ENCODE measurements at places on chromosomes 11 and 22.

GRCh38 chr11:14141676-14142075 is 179.2 kb downstream of the SPON1 start:
- DNase-seq: no peak

DNA sequence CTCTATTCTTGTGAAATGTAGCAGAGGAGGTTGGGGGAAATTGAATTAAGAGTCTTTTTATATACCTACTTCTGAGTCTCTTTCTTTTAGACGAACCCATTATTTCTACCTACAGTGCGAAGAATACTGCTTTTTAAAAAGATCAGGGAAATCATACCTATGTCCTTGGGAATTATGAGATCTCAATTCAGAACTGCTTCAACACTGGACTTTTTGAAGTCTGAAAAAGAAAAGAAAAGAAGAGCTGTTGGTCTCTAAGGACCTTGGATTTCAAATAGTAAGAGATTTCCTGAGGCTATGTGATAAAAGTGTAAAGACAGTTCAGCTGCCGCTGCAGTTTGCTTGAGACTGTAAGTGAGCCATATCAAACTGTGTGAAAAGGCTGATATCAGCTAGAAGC is 3.7 kb upstream of the OR5B21 start:
- no peak for DNase-seq

DNA sequence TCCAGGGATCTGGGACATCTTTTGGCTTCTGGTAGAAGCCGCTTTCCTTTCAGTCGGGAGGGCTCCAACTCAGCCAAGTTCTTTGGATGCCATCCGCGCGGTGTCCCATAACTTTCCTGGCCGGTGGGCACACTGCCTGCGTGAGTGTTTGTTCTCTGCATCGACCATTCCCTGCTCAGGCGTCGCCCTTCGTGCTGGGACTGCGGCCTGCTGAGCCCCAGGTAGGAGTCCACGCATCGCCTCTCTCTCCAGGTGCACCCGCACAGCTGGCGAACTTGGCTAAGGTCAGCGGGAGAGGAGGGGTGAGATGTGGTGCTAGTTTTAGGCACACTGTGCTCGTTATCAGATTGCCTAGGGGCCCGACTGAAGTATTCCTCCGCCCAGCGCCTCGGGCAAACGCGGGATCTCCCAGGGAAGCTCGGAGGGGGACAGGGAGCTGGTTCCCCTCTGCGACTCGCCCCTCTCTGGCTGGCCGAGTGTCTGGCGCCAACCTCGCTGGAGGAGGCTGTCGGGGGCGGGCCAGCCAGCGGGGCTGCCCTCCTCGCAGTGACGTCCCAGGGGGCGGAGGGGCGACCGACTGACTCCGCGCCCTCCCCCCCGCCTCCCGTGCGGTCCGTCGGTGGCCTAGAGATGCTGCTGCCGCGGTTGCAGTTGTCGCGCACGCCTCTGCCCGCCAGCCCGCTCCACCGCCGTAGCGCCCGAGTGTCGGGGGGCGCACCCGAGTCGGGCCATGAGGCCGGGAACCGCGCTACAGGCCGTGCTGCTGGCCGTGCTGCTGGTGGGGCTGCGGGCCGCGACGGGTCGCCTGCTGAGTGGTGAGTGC is at the start of gene LAYN:
TSS of gene LAYN (plus strand) at position 607 of the 823 bp plus-strand sequence. CDS start at position 731, 124 bp downstream.
- DNase-seq: no peak

GRCh38 chr11:126366064-126366822 is 10.8 kb downstream of the ST3GAL4 start:
- no peak for DNase-seq

DNA sequence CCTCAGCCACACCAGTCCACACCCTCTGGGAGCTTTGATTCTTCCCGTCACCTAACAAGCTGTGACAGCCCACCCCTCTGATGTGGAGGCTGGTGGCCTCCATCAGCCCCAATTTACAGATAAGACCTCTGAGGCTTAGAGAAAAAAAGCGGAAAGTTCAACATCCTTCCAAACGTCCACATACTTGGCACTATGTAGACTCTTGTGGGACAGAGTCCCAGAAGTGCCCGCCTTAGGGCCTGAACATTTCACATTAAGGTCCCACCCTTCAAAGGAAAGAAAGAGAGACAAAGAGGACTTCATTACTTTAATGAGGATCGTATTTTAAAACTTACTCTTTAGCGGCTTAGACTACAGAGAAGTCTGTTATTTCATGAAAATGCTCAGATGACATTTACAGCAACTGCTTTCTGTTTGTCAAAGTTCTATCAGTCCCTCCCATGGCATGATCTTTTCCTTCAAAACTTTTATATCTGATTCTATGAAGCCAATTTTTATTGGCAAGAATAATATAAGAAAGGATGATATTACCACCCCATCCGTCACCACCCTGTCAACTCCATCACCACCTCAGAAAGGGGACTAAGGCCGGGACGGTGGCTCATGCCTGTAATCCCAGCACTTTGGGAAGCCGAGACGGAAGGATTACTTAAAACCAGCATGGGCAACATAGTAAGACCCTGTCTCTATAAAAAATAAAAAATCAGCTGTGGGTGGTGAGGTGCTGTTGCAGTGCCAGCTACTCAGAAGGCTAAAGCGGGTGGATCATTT is 15.7 kb upstream of the SCGB1A1 start:
- no peak for DNase-seq

GRCh38 chr11:77819921-77820564 is 479 bp downstream of the RSF1 start:
- no peak for DNase-seq

- no peak for DNase-seq
Measured at GRCh38 chr11:71086687-71087258, 165.6 kb downstream of the SHANK2 start.

DNA sequence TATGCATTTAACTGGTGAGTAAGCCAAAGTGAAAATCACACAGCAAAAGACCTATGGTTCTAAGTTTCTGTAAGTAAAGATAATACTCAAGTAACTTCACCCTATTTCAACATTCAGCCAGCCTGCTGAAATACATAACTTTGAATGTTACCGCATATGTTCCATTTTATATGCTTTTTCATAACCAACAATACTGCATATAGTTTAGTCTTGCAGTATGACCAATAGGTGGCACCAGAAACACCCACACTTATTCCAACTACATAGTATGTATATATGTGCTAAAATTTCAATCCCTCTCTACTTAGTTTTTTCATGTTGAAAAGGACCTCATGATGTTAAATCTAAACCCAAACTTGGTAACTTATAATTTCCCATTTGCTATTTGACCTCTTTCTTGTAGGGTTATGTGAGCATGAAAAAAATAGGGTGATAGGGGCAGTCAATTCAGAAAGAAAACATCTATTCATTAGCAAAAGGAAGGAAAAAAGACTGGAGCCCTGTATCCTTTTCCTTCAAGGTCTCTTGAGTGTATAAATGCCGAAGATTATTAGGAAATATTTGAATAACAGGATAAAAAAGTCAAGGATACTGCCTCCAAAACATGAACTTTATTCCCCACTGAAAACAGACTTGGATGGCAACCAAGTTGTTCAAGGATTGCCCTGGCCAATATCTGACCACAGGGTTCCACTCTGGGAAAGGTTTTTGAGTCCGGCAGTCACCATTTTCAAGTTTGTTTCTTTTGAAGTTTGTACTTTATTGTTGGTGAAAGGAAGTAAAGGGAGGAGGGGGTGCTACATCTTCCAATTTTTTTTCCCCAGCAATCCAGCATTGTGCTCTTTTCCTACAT is 23.8 kb upstream of the FZD4 start:
- DNase-seq: no peak

DNA sequence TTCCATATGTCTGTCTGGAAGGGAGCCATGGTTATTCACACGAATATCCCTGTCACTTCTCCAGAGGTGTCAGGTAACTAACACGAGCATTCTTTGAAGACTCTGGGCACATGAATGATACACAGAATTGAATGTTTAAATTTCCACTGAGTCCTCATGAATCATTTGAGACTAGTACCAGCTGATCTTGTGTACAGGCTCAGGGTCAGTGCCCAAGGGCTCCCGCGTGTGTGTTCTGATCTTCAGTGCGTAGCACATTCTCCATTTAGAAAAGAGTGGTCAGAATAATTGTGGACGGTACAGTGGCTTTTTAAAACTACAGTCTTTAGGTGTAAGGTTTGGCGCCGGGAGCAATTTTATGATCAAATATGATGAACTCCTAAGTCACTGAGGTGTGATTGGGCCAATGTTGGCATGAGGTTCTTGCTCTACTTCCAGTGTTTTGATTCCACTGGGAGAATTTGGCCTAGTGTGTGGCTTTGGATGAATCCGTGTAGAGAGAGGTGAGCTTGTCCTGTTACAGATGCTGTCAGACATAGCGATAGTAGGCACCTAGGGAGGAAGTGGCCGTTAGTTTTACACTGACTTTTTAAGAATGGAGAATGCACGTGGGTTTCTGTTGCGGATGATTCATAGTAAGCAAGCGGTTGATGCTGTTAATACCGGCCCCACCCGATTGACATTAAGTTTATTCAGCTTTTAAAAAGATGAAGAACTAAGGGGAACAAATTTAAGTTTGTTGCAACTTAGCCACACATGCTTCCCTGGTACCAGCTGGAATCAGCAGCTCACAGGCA is 22.2 kb downstream of the NUP50 start:
- DNase-seq: peak; percentile 63

DNA sequence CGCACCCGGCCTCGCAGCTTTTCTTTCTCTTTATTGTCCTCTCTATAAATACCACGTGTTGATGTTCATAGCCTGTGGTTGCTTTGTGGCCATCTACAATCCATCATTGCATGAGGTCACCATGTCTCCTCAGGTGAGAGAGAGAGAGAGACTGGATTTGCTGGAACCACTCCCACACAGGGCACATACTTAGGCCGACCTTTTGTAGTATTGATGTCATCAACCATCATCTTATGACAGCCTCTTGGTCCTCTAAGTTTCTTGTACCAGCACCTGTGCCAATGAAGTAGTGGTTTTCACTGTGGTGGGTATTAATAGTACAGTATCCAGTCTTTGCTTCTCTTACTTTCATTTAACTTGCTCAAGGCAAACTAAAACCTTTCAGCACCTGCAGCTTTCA is 22.8 kb upstream of the P2RY6 start:
- DNase-seq: no peak

GRCh38 chr11:80822308-80822707 is 1381.5 kb upstream of the TENM4 start:
- DNase-seq: no peak

- DNase-seq: no peak
Measured at GRCh38 chr11:45402049-45402630, 116.0 kb upstream of the SYT13 start.

- no peak for DNase-seq
Measured at GRCh38 chr22:35984183-35985175, 44.1 kb downstream of the RBFOX2 start.

- no peak for DNase-seq
Measured at GRCh38 chr11:35043936-35044335, 95.0 kb upstream of the CD44 start.

GRCh38 chr11:57652662-57653061 is 3.0 kb upstream of the YPEL4 start:
- DNase-seq: no peak

DNA sequence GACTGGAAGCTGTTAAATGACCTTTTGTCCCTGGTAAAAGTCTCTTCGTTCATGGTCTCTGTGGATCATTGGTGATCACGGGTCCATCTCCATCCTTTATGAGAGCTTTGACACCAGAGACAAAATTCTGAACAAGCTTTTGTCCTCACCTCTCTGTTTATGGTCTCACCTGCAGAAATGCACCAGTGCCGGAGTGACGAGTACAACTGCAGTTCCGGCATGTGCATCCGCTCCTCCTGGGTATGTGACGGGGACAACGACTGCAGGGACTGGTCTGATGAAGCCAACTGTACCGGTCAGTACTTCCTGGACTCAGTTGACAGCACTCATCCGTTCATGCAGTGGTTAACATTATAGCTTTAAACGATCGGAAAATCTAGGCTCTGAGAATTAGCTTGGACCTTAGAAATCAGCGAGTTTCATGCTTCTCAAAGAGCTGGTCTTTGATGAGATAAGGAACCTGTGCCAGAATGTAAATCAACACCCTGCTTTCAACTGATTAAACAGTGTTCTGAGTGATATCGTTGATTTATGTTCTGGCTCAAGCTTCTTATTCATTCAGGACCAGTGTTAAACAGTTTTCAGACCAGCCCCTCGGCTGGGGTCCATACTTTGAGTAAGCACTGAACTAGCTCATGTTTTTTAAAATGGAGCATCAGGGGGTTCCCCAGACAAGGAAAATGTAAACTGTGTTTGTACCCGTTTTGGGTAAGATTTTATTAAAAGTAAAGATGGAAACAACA is 124.5 kb upstream of the SORL1-AS1 start:
- no peak for DNase-seq

GRCh38 chr11:61259363-61259762 is 18.4 kb downstream of the PGA5 start:
- DNase-seq: no peak

GRCh38 chr11:132621976-132622580 is 910.2 kb downstream of the OPCML start:
- DNase-seq: no peak

- no peak for DNase-seq
Measured at GRCh38 chr22:35328472-35328885, 28.8 kb downstream of the TOM1 start.

GRCh38 chr22:42721045-42721434 is 370 bp upstream of the A4GALT start:
- DNase-seq: no peak

GRCh38 chr11:35235936-35236666 is 97.1 kb downstream of the CD44 start:
- no peak for DNase-seq

GRCh38 chr22:39234867-39235687 is 9.7 kb downstream of the PDGFB start:
- DNase-seq: no peak

GRCh38 chr11:96102664-96103078 is 178.8 kb upstream of the MTMR2 start:
- DNase-seq: no peak

GRCh38 chr22:22773979-22774604 is 113.5 kb upstream of the IGLL5 start:
- DNase-seq: no peak

GRCh38 chr11:102494216-102494615 is 36.3 kb downstream of the MMP7 start:
- DNase-seq: no peak

- DNase-seq: no peak
Measured at GRCh38 chr11:17258670-17259069, 17.9 kb upstream of the NUCB2 start.

- DNase-seq: no peak
Measured at GRCh38 chr22:32999039-32999815, 59.0 kb downstream of the SYN3 start.
